HT-29 (cell line): ENCODE measurements at places on chromosomes 6 and 20. TPM values are rescaled to one million over a fixed set of nuclear protein-coding genes. Genes with fewer than 3 reads are reported as not detected.

- no peak for DNase-seq
Observed at GRCh38 chr6:106026748-106027715, 59.1 kb upstream of the PRDM1 start.

- no peak for DNase-seq
Observed at GRCh38 chr20:16224836-16225235, 348.4 kb downstream of the KIF16B start.

GRCh38 chr6:111482188-111482958 lies 645 bp downstream of the REV3L start:
- DNase-seq, result peak; percentile 68

- DNase-seq, result peak; percentile 78
Observed at GRCh38 chr20:39112178-39112743, 150.1 kb downstream of the DHX35 start.

DNA sequence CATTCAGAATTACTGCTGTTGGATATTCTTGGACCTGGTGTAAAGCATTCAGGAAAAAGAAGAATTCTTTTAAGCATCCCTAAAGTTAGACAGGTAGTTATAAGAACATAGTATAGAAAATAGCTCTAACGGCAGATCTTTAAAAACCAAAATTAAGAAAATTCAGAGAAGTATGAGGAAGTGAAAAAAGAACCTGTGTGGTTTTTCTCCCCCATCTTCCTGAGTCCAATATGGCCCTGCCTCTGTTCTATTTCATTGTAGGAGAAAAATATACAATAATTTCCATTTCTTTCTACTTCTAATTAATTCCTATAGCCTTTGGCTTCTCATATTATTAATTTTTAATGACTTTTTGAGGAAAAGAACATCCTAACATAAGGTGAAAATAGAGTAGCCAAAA lies 47.1 kb downstream of the FHL5 start:
- DNase-seq, result no peak

GRCh38 chr20:64156136-64156885 lies 7.9 kb upstream of the MYT1 start:
- peak; percentile 64 for DNase-seq

DNA sequence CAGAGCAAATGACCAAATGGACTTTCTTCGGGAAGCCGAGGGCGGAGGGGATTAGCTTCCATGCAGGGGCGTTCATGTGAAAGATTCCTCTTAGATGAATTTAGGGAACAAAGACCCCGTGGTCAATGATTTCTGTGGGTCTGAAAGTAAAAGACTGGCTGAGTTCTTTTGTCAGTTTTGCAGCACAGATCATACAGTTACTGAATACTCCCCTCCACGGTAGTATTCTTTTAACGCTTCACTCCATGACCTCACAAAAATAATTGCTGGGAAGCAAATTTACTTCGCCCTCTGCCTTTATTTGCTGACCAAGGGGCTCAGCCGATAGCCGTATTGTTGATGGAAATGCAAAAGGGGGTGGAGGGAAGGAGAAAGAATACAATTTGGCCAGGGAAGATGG lies 86.0 kb upstream of the SALL4 start:
- no peak for DNase-seq

The NFATC2 gene
- 0.51 and 0.57 TPM in 2 replicates for total RNA-seq

The PEX7 gene
- total RNA-seq, result 16.5 and 19.5 TPM in 2 replicates

The ME1 gene
- total RNA-seq, result 8.9 and 10.5 TPM in 2 replicates

The TRERF1 gene
- total RNA-seq, result 4.2 and 6.8 TPM in 2 replicates
